Tongue (tissue), 3 donors: ENCODE measurements at places on chromosomes 7 and 10. TPM values are rescaled to one million over a fixed set of nuclear protein-coding genes. Genes with fewer than 3 reads are reported as not detected.

DNA sequence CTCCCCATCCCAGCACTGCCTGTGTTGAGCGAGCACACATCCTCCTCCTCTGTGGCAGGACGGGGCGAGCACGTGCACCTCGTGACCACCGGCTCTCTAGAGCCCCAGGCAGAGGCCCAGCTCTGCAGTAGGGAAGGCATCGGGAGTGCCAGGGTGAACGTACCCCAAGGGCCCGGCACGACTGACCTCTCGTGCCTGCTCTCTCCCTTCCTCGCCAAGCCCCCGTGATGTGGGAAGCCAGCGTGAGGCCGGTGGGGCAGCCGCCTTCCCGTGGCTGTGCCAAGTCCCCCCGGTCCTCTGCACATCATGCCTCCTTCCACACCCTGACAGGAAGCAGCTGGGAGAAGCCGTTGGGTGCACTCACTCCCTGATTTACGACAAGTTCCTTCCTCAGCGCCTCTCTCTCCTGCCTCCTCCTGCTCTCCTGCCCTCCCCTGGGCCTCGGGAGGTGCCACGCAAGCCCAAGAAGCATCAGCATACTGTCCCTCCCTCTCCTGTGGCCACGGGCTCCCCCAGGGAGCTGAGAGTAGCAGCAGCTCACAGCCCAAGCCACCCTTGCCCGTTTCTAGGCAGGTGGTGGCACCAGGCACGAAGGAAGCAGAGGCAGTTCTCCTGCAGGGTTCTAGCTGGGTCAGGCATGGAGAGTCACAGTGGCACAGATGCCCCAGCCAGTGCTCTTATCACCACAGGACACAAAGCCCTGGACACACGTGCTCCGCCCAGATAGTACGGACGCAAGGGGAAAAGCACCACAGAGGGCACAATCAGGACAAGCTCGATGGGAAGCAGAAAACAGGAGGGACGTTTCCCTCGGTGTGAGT lies 47.0 kb downstream of the AMZ1 start:
- no peak for DNase-seq

The PPP3CB gene
- total RNA-seq = 150 TPM

GRCh38 chr7:85030893-85031292 lies 156.0 kb downstream of the SEMA3D start:
- peak; percentile 78 for DNase-seq

DNA sequence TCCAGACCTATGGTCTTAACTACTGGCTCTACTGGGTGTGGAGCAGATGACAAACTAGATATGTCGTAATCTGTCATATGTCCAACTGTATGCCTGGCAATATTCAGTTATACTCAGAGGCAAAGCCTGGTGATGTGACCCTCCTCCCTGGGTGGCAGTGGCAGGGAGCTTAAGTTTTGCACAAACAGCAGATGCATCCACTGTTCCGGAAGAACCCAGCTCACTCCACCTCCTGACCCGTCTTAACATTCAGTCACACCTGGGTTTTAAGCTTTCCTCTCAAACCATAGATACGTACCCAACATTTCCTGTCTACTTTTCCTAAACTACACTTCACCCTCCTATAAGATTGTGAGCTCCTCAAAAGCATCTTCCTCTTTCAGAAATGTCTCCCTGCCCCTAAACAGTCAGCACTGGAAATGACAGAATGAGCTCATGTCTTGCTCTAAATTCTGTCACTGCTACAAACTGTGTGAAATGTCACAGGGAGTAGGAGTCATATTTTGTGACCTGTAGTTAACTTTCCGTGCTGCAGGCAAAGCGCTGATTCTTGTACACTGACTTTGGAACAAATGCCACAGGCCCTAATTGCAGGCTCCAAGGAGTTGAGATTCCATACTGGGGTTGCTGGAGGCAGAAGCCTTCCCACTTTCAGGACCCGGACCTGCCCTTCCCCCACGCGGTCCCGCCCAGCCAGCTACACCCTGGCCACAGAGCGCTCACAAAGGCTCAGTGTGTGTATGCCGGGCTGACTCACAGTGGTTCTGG lies 23.9 kb downstream of the SCD start:
- DNase-seq = peak; percentile 72

DNA sequence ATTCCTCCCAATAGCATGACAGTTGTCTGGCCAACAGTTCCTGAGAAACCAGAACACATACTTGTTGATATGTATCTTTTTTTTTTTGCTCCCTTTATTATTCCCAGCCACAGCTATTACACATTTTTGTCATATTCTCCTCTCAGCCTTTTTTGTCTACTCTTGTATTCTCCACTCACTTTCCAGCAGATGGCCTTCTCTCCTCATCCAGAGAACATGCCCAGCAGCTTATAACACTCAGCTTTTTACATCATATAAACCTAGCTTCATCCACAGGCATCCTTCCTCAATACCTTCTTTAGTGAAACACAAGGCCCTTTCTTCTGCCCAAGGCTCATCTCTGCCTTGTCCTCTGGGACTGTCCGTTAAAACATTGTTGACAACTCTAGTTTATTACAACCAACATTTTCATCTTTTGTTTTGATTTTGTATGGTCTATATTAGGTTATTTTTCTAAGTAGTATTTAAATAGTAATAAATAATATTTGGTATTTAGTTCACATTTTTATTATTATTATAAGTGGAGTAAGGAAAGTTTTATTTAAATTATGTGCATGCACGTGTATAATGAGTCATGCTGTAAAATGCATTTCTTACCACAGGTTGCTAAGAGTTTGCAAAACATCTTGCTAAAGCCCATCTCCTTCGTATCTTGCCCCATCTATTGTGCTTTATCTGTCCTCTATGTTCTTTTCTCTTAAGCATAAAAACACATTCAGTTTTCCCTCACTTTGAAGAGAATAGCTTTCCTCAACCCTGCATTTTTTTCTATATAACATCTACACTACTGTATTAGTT lies 101.5 kb downstream of the ORC5 start:
- no peak for DNase-seq

DNA sequence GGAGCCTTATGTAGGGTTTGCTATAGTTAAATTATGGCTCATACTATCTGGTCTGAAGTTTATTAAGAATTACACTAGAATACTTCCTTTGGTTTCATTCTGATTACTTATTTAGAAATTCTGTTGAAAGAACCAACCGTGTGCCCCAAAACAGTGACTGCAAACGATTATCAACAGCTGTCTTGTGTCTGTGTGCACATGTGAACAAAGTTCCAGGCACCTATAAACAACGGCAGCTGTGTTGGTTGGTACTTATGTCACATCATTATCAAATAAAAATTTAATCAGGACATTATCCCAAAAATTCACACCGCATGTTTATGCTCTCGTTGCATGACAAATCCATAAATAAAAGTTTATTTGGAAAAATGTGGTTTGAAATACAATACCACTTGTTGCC lies 80.6 kb downstream of the USP6NL start:
- no peak for DNase-seq

- no peak for DNase-seq
Observed at GRCh38 chr7:3791327-3791726, 490.3 kb downstream of the SDK1 start.

The DKK1 gene
- 0.51 TPM for total RNA-seq

The FAM25A gene
- 25.8 TPM for total RNA-seq

DNA sequence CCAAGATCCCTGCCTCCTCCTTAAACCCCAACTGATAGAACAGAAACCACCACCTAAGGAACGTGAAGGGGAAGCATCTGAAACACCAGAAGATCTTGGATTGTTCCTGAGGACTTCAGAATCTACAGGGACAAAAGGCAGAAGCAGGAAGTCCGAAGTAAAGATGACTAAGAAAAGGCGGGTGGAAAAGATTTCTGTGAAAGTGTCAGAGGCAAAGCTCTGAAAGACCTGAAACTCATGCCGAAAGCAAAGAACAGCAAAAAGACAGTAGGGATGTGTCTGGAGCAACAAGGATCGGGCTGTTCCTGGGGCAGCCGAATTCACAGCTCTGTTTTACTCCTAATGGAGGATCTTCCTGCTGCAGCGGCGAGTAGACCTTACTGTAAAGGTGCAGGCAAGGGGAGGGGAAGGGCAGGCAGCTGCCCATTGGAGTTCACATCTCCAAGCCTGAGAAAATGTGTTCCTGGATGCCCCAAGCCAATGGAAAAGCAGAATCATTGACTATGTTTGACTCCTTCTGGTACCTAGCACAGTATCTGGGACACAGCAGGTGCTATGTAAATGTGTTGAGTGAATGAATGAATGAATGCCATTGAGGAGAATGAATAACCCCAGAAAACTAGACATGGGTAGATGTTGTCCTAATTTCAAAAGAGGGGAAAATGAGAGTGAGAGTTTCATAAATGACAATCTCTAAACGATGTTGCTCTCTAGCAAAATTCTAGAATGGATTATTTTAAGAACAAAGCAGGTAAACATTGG lies 40.4 kb downstream of the PDIA4 start:
- DNase-seq = no peak

GRCh38 chr7:43906331-43907010 lies at the start of gene URGCP:
Gene URGCP, minus strand, starts transcription at chr7:43906596. Its CDS starts 21 bp downstream, at chr7:43906575.
- DNase-seq = peak; percentile 66

DNA sequence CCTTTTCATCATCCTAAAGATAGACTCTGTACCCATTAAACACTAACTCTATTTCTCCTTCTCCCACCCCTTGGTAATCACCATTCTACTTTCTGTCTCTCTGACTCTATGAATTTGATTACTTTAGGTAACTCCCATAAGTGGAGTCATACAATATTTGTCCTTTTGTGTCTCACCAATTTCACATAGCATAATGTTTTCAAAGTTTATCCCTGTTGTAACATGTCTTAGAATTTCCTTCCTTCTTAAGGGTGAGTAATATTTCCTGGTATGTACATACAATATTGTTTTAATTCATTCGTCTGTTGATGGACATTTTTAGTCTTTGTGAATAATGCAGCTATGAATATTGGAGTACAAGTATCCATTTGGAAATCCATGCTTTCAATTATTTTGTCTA lies 50.9 kb upstream of the CDCA7L start:
- no peak for DNase-seq

The CALML5 gene
- 0.41 TPM for total RNA-seq

GRCh38 chr7:150876817-150877526 lies 24.7 kb downstream of the AOC1 start:
- DNase-seq = peak; percentile 95

DNA sequence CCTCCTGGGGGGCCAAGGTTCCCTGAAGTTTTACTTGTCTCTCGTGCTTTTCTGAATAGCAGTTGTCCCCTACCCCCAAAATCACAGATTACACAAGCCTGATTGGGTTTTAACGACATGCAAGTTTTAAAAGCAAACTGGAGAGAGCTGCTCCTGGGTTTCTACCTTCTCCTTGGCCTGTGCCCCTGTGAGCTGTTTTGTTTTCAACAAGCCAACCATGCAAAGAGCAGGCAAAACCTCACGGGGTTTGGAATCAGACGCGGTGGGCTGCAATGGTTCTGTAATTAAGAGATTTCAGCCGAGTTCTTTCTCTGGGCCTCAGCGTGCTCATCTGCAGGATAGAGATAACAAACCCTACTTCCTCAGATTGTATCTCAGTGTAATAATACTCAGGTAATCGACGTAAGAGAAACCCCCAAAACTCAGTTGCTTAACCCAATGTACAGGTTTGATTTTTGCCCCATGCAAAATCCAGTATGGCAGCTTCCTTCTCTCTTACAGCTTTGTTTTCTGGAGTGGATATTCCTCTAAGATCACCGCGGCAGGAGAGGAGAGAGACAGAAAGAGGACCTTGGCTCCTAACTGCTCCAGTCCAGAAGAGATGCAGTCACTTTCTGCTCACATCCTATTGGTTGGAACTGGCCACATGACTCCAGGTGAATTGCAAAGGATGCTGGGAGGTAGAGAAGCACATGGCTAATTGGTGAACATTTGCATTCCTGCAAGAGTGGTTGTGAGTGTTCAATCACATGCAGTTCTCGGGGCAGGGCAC lies 42.0 kb downstream of the MYL10 start:
- DNase-seq = no peak

DNA sequence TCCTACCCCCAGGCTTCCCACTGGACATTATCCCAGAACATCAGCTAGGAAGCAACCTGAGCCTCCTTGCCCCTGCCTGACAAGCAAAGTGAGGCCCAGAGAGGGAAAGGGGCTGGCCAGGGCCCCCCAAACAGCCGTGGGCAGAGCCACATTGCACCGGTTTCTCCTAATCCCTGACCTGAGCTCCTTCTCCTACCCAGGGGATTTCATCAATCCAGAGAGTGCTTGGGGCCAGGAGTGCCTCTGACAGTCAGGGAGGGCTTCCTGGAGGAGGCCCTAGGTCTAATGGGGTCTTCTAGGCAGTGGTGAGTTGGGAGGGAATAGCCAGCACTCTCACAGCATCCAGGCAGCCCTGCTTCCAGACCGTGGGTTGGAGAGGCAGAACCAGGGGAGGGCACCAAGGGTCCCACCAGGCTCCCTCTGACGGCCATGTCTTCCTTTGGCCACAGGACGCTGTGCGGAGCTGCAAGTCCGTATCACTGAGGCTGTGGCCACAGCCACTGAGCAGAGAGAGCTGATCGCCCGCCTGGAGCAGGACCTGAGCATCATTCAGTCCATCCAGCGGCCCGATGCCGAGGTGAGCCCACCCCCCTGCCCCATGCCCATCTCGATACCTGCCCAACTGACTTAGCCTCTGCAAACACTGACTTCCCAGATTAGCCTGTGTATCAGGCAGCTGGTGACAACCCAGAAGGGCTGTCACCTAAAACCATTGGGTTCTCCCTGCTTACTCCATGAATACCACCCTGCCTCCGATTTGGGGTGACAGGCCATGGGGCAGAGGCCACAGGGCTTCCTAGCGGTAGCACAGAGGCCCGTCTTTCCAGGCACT lies 13.5 kb upstream of the SH2B2 start:
- DNase-seq = no peak

The FAM25C gene
- not detected for total RNA-seq

The METTL27 gene
- 3.6 TPM for total RNA-seq

The GOLGA7B gene
- total RNA-seq = 0.10 TPM

DNA sequence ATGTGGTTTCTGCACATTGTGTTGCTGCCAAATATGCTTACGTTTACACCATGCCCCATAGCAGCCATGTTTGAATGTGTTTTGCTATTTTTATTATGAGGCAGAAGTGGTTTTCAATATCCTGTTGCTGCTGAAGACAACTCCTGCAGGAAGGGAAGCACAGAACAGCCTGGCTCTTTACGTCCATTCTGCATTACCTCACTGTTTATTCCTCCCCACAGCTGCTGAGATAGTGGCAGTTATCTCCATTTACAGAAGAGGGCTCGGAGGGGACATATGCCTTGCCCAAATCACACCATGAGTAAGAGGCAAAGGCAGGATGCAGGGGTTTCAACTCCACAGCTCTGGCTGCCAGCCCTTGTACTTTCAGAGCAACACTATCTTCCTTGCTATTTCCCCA lies 35.3 kb downstream of the PLPP4 start:
- DNase-seq = no peak

The ITIH5 gene
- total RNA-seq = 67.9 TPM

GRCh38 chr7:99789441-99790070 lies 5.6 kb upstream of the CYP3A4 start:
- DNase-seq = no peak

- no peak for DNase-seq
Observed at GRCh38 chr7:26898891-26899290, 34.5 kb upstream of the SKAP2 start.

DNA sequence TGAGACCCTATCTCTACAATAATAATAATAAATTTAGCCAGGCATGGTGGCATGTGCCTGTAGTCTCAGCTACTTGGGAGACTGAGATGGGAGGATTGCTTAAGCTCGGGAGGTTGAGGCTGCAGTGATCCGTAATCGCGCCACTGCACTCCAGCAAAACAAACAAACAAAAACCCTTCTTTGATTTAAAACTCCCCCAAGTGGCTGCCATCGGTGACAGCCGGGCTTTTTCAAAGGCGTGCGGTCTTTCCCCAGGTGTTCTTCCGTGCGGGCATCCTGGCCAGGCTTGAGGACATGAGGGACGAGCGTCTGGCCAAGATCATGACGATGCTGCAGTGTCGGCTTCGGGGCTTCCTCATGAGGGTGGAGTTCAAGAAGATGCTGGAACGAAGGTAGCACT lies 1.9 kb upstream of the MYH16 start:
- no peak for DNase-seq
